Skin of body (tissue), 3 donors: ENCODE measurements at places on chromosomes 7 and 10. TPM values are rescaled to one million over a fixed set of nuclear protein-coding genes. Genes with fewer than 3 reads are reported as not detected.

MYL10 gene
- total RNA-seq, result 3.2 TPM

CADPS2 gene
- total RNA-seq, result 8.3 TPM

- no peak for DNase-seq
Observed at GRCh38 chr10:20405761-20406160, 491.4 kb downstream of the NEBL start.

DNA sequence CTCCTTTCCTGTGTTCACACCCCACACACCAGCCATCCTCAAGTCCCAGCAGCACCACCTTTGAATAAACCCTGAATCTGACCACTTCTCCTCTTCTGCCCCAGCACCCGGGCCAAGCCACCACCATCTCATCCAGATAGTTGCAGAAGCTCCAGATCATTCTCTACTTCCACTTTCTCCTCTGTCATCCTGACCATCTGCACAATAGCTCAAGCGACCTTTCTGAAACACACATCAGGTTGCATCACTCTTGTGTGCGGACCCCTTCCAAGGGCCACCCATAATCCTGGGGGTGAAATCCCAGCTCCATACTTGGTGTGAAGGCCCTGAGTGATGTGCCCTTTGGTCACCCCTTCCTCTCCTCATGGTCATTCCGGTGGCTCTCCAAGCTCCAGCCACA is 187.4 kb upstream of the GALNT17 start:
- no peak for DNase-seq

DNA sequence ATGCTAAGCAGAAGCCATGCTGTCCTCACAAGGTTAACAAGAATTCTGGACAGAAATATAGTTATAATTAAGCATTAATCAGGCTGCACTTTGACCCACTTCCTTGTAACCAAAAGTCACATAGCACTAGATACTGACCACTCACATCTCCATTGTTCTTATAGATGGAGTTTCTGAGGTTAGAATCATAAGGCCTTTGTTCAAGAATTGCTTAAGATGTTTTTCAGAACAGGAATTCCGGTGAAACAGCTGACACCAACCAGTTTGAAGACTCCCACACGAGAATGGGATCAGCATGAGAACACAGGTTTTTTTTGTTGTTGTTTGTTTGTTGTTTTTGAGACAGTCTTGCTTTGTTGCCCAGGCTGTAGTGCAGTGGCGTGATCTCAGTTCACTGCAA is 488.3 kb upstream of the NRP1 start:
- DNase-seq, result no peak

STRIP2 gene
- total RNA-seq, result 1.9 TPM

DNA sequence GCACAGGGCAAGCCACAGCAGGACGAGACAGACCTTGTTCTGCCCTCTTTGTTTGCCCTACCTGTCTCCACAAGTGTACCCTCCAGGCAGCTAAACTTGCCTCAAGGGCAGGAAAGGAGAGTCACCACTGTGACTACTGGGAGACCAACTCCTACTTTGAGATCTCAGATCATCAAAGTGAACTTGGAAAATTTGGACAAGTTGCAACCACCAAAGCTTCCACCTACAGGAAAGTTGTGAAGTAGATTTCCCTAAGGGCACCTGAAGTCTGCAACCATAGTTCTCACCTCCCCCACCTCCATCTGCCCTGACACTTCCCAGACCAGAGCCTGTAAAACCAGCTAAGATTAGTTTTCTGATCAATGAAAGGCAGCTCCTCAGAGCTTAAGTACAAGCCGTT is 2.5 kb upstream of the WDR91 start:
- no peak for DNase-seq

- DNase-seq, result no peak
Observed at GRCh38 chr10:125548878-125549277, 134.1 kb downstream of the TEX36 start.

DNA sequence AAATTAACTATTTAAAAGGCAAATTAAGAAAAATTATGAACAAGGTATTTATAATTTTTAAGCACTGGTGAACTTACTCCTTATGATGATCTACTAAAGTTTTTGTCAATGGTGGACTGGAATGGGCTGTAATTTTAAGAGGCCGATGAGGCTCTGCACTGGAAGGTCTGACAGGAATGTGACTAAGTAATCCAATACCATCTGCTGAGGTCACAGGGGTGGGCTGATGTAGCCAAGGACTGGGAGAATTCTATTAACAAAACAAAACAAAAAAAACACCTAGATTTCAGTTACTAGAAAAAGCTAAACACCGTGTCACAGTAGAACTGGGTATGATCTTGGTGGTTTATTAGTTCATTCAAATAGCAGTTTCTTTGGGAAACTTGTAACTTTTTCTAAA is 75.9 kb downstream of the NRBF2 start:
- no peak for DNase-seq

CYP26C1 gene
- total RNA-seq, result not detected

DNA sequence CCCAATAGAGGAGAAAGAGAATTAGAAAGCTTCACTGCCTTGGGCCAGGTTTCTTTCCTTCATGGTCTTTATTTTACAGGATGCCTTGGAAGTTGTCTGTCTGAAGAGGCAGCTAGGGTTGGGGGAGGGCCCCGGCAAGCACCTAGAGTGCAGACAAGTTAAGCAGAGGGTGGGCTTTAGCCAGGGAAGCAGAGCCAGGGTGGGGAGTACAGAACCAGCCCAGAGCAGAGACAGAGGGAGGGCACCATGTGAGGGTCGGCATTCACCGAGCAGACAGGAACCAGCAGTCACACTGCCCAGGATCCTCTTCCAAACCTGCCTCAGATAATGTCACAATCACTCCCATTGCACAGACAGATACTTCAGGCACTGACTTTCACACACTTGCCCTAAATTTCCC is 75.9 kb downstream of the ADARB2 start:
- no peak for DNase-seq

GRCh38 chr7:99677648-99678045 is 2.1 kb downstream of the CYP3A5 start:
- no peak for DNase-seq

DNA sequence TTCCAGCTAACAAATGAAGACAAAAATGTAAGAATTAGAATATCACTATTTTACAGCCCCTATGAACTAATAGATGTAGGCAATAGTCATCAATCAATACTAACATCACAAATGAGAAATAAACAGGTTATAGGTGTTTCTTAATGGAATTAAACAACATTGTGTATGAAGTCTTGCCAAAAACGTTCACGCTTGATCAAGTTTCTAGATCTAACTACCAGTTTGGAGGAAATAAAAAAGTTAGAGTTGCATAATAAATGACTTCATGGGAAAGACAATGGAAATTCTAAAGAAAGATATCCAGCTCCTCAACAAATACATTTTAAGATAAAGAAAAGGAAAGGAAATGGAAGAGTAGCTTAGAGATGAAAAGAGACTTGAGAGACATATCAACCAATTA is 19.7 kb downstream of the TAC1 start:
- DNase-seq, result no peak

- DNase-seq, result no peak
Observed at GRCh38 chr7:30846378-30846777, 65.3 kb upstream of the AQP1 start.

GRCh38 chr7:55827577-55827976 is 35.0 kb downstream of the SEPTIN14 start:
- no peak for DNase-seq

DNA sequence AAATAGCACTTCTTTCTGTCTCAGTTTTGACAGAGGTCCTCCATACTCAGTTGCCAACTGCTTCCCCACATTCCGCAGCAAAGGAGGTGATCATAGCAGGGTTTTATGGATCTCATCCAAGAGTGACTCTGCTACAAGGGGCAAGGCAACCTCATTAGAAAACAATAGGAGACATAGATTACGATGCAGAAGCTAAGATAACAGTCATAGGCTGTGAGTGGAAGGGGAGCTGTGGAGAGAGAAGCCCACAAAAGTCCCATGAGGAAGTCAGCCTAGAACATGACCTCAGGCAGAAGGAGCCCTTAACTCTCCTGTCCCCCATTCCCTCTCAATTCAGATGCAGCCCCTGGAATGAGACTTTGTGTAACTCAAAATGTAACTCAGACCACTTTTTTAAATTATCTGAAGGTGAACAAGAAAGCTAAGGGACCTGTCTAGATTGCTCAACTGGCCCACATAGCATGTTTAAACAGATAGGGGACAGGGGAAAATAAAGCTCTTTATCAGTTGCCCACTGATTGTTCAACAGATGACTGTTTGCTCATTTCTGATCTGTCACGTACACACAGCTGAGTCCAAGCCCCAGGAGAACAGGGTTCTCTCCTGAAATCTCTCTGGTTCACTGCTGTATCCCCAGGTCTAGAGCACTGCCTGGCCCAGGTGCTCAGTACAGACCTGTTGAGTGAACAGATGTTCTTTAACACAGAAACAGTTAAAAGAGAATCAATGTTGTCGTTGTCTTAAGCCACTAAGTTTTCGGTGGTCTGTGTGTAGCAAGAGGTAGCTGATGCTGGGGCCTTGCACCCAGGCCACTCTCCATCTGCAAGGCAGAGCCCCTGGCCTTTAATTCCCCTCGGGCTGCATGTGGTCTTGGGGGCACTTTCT is 1.5 kb upstream of the NCOA4 start:
- DNase-seq, result no peak

DRGX gene
- total RNA-seq, result 0.20 TPM

TMEM213 gene
- total RNA-seq, result not detected

DNA sequence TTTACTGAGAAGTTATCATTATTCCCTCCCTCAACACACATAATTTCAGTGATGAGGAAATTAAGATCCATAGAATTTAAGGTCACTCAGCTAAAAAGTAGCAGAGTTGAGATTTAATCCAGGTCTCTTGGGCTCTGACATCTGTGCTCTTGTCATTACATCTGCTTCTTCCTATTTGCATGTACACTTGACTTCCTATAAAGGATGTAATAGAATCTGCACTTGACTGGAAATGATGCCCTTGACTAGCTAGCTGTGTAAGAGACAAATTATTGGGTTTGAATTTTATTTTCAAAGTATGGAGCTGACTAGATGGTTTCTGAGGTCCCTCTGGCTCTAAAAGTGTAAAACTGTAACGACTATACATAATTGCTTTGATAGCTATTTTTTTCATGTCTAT is 59.5 kb downstream of the AGK start:
- DNase-seq, result no peak

DNA sequence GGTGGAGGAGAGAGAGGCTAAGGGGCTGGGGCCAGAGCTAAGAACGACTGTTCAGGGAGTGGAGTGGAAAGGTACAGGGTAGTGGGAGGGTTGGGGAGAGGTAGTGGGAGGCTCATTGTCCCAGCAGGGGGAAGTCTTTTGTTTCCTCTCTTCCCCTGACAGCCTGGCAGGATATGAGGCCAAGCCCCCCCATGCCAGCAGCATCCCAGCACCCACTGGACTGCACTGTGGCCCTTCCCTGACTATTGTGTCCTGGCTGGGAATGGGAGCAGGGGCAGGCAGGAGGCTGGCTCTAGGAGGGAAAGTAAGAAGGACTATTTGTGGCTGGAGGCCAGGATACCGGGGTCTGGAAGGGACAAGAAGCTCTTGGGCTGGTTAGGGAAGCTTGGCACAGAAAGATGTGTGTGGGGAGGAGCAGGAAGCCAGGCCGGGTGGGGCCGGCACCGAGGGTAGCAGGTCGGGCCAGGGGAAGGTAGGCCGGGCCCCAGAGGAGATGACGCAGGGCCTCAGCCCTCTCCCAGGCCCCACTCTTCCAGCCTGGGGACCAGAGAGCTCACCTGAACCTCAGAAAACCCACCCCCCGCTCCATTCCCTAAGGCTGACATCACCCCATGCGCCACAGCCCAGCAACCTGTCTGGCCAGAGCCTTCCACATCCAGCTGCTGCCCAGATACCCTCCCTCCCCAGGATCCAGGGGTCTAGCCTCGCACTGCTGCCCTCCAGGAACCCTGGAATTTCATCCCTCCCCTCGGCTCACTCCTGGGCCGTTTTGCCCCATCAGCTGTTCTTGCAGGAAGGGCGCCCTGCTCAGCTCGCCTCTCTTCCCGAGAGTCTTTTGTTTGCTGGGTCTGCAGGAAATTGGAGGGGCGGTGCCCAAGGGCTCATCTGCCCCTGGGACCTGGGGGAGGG is 8.8 kb upstream of the EPHB4 start:
- DNase-seq, result peak; percentile 40

GRCh38 chr7:158614700-158615099 is 27.1 kb upstream of the PTPRN2 start:
- DNase-seq, result no peak

DNA sequence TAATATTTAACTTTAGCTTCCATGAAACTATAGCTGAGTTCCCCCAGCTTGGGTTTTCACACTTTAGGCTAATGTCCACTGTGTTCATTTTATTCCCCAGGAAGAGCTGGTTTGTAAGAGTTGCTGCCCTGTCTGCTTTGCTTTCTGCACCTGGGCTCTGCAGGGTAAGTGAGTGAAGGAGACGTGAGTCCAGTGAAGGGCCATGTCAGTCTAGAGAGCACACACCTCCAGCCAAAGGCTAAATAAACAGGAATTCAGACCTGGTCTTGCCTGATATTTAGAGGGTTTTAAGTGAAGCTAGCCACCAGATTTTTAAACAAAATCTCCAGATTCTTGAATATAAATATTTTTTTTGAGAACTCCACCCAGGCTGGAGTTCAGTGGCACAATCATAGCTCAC is 24.5 kb upstream of the FZD1 start:
- no peak for DNase-seq

TAS2R41 gene
- not detected for total RNA-seq

GRCh38 chr7:42893346-42894240 is 18.3 kb downstream of the C7orf25 start:
- no peak for DNase-seq

DNA sequence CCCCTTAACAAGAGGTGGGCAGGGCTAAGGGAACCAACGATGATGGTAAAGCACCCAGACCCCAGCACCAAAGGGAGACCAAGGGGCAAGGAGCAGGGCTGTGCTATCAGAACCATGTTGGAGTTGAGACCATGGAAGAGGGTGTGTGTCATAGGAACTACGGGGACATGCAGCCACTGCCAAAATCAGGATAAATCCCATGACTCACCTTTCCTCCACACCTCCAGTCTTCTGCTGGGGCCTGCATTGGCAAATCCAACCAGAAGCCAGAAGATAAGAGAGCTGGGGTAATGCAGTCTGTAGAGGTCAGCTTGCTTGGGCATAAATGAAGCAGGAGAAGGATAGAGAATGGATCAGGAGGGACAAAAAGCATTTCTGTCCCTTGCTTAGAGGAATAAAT is 42.7 kb upstream of the SMARCD3 start:
- no peak for DNase-seq

PRKAR2B gene
- 36.1 TPM for total RNA-seq

CYP2E1 gene
- total RNA-seq, result 0.69 TPM

DNA sequence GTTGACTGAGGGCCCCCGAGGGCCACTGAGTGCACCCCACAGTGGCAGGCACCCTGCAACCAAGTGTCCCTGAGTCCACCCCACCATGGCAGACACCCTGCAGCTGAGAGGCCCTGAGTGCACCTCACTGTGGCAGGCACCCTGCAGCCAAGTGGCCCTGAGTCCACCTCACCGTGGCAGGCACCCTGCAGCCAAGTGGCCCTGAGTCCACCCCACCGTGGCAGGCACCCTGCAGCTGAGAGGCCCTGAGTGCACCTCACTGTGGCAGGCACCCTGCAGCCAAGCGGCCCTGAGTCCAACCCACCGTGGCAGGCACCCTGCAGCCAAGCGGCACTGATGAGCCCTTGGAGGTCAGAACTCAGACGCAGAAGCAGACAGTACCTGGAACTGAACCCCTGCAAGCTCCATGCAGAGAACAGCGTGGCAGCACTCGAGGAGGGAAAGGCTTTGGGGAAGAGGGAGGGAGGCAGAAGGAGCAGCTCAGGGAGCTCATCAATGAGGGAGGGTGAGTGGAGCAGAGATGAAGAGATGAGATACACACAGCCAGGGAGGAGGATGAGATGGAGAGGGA is 156.5 kb downstream of the WDR37 start:
- DNase-seq, result no peak
